Fibroblast of skin of back (primary cell): ENCODE measurements at places on chromosomes 6 and 20.

GRCh38 chr20:658202-658601, 5.2 kb upstream of the SRXN1 start:
- DNase-seq: no peak

- no peak for DNase-seq
Observed at GRCh38 chr6:39386487-39386886, 64.0 kb upstream of the KCNK16 start.

GRCh38 chr6:158620963-158621693, 23.4 kb downstream of the DYNLT1 start:
- DNase-seq: no peak

DNA sequence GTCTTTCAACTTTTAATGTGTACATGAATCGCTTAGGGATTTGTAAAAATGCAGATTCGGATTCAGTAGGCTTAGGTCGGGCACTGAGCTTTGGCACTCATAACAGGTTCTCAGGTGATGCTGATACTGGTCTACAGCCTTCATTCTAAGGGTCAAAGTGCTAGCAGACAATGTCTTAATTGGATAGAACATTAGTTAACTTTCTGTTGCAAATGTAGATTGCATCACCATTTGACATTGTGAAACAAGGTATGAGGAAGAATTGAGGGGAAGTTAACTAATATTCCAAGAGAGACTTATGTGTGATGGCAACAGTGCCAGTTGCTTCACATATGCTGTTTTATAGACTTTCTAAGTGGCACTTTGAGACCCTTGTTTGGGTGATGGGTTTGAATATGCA, 86.9 kb downstream of the MLIP start:
- DNase-seq: no peak

DNA sequence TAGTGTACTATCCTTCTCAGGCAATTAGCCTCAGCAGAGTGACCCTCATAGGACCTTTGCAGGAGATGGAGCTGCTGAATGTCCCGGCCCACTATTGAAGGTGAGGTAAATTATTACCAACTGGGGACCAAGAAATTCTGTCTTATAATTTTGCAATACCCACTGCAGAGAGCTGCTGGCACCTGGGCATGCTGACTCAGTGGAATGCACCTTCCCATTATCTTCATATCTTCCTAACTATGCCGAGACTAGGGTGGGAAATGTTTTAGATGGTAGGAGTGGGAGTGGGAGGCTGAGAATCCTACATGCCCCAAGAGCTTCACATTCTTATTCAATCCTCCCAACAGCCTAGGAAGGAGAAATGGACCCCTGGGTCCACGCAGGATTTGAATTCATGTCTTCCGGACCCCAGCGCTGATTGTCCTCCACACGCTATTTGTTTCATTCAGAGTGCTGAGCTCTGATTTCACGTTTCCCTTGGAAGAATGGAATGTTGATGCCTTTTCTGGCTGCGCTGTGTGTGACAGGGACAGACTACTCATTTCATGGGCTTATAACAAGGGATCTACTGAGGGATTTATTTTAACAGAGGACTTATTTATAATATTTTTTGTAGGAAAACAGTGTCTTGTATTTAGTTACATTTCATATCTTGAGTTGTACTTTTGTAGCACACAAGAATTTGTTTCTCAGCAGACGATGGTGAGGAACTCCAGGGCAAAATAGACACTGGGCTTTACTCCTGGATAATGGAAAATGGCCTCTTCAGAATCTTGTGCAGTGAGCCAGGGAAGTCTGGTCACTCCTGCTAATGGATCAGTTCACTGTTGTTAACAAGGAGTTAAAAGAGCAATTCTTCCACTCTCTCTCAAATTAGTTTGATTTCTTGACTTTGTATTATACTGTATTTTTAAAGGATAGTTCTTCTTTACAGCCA, 66.4 kb downstream of the FYN start:
- DNase-seq: no peak

DNA sequence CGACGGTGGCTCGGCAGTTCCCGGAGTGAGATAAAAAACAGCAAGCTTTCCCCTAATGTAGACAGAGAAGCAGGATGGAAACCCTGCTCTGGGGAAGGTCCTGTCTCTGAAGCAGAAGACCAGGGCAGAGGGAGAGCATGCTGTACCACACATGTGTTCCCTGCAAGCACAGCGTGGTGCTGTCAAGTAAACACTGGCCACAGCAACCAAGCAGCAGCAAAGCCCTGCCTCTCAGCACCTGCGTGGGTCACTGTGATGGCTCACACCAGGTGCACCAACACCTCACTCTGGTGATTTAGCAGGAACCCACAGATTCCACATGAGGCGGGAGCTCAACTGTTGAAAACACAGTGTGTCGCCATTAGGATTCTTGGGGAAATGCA, 65.2 kb upstream of the TXNDC5 start:
- no peak for DNase-seq

GRCh38 chr6:33784787-33785186, 4.1 kb downstream of the LEMD2 start:
- DNase-seq: no peak

DNA sequence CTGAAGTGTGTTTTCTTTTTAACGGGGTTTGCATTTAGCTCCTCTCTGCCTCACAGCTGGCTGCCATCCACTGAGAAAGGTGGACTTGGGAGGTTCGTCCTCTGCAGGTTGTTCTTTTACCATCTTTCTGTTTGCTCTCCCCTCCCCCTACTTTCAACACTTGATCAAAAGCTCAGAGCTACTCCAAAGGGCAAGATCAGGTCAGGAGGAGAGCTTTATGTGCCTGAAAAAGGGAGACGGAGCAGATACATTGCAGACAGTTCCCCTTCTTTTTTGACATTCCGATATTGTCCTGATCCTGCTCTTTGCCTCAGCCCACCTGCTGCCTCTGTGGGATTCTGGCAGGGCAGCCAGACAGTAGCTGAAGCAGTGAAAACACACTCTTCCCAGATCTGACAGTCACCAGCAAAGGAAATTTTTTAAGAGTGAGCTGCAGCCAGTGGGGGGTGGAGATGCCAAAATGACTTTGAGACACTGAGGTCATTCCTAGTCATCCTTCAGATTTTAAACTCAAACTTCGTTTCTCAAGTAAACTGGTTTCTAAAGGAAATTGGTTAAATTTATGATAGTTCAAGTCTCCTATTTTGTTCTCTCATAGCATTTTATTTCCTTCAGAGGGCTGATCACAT, 26.5 kb downstream of the SMLR1 start:
- peak; percentile 89 for DNase-seq

DNA sequence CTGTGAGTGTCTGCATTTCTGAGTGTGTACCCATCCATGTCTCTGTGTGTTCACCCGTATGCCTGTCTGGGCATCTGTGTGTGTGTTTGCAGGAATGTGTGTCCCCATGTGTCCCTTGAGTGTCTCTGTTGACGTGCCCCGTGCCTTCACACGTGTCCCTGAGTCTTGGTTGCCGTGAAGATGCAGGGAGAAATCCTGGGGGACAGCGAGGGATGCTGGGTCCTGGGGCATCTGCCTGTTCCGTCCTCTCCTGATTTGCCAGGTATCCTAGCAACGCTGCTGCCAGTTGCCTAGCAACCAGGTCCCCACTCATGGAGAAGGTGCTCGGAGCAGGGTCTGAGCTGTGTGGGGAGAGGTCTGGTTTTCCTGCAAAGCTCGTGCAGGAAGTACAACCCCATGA, 6.0 kb upstream of the LKAAEAR1 start:
- DNase-seq: no peak

DNA sequence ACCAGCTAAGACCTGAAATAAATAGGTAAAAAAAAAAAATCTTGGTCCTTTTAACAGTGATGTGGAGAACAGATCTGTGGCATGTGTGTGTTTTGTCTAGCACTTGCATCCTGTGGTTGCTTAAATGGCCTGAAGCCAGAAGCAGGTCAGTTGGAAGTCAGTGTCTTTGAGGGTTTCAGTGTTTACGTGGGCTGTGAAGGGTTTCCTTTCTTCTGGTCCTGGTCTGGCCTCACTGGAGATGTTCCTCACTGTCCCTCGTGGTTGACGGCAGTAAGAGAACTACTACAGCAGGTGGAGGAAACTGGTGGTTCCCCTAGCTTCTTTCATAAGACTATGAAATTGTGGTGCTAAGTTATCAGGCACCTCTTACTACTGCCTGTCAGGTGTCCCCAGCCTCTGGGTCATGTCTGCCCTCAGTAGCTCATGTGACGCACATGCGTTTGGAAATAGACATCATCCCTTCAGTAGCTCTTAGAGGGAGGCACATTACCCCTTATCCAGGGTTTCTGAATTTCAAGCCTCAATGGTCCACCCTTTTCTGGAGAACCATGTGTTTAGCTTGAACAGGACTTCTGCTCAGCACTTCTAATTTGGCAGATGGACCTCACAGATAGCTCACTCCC, 59.4 kb upstream of the SCP2D1 start:
- no peak for DNase-seq

- no peak for DNase-seq
Observed at GRCh38 chr20:15339264-15339663, 1001.9 kb upstream of the FLRT3 start.

GRCh38 chr20:54208548-54209176, 775 bp downstream of the PFDN4 start:
- DNase-seq: peak; percentile 61

DNA sequence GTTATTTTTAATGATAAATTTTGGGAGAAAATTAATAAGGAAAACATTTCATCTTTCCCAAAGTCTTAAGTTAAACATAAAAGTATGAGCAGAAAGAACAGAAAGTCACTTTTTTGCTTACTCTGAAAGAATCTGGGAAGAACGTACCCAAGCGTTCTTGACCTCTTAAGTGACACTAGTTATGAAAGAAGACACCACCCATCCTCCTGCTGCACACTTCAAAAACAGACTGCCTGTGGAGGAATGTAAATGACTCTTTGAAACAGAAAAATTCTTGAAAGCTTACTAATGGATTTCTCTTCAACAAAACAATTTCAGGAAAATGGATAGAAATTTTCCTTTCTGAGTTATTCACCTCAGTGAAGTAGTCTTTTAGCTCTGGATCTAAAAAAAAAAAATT, 227.7 kb downstream of the MEI4 start:
- DNase-seq: peak; percentile 81

DNA sequence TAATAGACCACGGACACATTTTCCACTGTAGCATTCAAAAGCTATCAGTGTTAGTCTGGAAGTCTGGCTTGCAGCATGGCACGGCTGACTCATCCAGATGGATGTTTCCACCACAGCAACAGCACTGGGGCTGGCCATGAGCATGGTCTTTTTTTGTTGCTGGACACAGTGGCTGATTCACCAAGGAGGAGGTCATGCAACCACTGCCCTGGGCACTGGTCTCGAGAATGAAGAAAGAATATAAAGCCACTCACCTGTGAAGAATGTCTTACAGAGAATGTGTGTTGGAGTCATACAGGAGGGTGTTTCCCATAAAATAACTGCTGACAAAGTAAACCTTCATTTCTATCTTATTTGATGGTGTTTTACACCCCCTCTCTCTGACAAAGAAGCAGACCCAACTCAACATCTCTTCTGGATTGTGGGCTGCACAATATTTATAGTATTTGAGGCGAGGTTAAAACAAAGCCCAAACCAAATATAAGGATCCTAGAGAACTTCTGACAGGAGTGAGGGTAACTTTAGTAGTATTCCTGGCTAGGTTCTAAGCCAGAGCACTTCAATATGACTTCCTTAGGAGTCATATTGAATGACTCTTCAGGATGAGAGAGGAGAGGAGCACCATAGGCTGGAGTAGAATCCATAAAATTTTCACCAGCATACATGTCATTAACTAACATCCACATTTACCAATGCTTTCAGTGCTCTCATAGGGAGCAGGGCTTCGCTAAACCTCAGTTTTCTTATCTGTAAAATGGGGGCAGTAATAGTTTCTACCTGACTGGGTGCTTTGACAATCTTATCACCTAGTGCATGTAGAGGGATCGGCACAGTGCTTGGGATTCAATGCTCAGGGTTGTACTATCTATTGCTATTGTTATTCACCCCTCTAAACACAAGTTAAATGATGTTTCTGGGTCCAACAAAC, 121.4 kb downstream of the KIF13A start:
- DNase-seq: peak; percentile 93

DNA sequence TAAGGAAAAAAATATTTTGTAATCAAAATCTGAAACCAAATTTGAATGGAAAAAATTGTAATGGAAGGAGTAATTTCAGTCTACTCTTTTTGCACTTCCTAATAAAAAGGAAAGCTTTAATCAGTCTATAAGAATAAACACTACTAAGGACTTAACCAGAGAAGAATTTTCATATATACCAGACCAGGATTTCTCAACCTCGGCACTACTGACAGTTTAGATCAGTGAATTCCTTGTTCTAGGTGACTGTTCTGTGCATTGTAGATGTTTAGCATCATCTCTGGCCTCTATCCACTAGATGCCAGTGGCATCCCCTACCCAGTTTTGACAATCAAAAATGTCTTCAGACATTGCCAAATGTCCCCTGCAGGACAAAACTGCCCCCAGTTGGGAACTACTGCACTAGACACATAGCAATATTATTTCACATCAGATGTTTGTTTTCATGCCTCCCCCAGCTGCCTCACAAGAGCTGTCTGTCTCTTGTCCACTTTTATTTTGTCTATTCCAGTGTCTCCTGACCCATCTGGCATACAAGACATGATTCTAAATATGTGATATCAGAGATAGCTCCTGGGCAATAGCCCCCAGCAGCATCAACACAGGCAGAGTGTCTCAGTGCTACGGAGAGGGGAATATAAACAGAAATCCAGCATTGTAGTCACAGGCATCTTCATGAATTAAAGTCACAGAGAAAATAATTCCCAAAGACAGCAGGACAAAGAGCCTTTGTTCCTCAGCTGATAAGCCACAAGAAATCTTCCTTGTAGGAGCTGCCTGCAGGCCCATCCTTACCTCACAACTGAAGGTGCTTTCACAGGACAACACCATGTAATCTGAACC, 27.0 kb downstream of the DNAAF9 start:
- no peak for DNase-seq

DNA sequence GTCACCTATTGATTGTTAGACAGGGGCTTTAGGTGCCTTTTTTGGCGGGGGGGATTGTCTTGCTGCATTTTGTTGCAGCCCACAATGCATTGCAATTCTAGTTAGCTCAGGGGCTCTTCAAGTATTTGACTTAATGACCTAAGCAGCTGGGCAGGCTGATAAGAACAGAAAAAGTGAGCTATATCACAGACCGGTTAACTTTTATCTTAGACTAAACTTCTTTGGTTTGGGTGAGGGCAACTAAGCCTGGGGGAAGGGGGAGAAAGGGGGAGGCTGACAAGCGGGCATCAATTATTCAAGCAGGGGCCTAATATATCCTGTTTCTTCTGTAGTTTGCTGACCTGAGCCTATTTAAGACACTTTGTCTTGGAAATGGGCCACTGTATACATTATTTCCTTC, 66.0 kb upstream of the GPR6 start:
- DNase-seq: no peak

DNA sequence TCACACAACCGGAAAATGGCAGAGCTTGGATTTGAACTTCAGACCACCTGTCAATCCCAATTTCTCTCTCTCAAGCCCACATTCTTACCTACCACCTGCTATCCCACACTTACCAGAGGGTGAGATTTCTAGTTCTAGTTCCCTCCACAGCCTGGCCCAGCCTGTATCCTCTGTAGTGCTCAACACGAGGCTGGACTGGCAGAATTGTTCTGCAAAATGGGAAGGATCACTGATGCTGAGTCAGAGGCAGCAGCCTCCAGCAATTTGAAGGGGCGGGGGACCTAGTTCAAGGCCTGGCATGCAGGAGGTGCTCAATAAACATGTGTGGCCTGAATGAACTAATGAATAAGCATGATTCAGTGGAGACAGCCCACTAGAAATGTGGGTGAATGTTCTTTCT, 53.6 kb upstream of the TTPAL start:
- DNase-seq: peak; percentile 8
